ENCODE measurements at places on chromosomes 2 and 18.

- DNase-seq, result no peak
These were observed 24.7 kb upstream of the AGAP1 start for GRCh38 chr2:235468978-235469655.

DNA sequence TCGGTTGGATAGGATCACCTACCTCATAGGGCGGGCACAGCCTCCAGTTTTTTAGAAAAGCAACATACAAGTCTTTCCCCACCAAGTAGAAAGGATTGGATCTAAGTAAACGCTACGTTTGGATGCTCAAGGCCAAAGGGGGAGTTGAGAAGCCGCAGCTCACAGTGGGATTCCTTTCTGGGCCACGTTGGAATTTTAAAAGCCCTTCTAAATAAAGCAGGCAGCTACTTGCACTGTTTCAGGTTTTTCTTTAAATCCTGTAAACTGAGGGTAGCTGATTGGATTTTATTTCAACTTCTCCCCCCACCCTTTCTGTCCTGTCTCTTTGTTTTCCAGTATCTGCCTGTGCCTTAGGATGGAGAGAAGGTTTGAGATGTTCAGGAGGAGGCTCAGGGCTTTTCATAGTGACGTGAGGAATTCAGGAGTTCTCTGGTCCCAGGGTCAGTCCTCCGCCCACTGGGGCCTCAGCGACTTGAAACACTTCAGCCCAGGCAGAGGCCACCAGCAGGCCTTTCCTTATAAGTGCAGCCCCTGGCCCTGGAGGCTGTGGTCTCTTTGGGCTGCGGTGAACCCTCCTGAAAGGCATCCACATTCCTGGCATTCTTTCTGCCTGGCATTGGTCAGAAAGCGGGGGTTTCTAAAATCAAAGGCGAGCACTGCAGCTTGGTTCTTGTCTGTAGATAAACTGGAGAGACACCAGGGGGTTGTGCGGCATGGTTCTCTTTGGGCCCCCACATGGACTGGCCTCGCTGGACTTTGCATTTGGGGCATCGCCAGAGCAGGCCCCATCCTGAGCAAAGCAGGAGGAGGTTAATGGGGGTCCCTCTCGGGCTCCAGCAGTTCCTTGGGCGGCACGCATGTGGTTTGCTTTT, 44.5 kb downstream of the SH3BP4 start:
- DNase-seq, result no peak

- no peak for DNase-seq
These were observed 79.0 kb upstream of the ACAA2 start for GRCh38 chr18:49892148-49892924.

DNA sequence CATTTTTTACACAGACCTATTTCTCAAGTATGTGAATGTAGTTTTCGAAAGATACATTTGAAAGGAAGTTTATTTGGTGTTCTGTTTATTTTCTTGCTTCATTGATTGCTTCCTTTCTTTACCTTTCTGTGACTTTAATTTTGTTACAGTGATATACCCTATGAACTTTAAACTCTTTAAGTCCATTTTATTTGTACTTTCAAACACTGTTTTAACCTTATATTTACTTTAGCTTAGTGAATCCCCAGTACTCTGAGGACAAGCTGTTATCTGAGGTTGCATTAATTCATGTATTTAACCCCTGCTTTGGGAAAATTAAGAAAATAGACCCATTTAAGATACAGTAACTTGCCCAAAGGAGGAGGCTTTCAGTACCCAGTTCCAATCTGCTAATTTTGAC, 93.5 kb downstream of the SCN3A start:
- DNase-seq, result no peak

GRCh38 chr18:41371156-41372045, 583.6 kb upstream of the PIK3C3 start:
- DNase-seq, result no peak

DNA sequence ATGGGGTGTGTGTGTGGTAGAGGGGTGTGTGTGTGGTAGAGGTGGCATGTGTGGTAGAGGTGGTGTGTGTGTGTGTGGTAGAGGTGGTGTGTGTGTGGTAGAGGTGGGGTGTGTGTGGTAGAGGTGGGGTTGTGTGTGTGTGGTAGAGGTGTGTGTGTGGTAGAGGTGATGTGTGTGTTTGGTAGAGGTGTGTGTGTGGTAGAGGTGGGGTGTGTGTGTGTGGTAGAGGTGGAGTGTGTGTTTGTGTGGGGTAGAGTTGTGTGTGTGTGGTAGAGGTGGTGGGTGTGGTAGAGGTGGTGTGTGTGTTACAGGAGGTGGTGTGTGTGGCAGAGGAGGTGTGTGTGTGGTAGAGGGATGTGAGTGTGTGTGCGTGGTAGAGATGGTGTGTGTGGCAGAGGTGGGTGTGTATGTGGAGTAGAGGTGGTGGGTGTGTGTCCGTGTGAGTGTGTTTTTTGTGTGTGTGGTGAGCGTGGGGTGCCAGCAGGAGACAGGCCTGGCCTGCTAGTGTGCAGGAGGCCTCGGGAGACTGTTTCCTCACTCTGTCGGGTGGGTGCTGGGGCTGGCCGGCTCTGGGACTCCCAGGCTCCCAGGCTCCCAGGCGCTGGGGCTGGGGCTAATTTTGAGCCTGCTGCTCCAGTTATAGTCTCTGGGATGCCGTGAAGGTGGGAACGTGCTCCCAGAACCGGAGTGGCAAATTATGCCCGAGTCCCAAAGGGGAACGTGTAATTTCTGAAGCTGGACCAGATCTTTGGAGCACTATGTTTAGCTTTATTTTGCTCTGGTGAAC, 165.2 kb downstream of the DYSF start:
- DNase-seq, result no peak

GRCh38 chr2:76437564-76437963, 726.8 kb upstream of the GCFC2 start:
- DNase-seq, result no peak

GRCh38 chr2:237223201-237223861, 137.6 kb downstream of the COPS8 start:
- no peak for DNase-seq

GRCh38 chr2:60534052-60534685, 19.3 kb downstream of the BCL11A start:
- DNase-seq, result no peak

DNA sequence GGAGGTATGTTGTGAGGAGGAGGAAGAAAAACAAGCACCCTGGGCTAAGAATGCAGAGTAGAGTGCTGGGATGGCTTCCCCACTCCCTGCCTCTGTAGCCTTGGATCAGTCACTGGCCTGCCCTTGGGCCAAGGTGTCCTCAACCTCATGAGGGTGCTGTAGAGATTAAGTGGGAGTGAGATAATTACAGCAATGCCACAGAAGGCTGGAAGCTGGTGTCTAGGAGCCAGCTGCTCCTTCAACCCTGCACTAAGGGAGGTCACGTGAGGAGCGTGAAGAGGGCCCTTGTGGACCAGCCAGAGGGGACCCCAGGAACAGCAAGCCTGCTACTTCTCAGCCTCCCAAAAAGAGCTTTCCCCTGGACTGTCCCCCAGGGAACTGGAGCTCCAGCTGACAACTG, 95.2 kb downstream of the TTC32 start:
- DNase-seq, result no peak

GRCh38 chr2:55003706-55004639, 46.3 kb downstream of the RTN4 start:
- no peak for DNase-seq

- no peak for DNase-seq
These were observed 551.1 kb upstream of the CELF4 start for GRCh38 chr18:38116716-38117115.

- DNase-seq, result no peak
These were observed 157.0 kb upstream of the TNP1 start for GRCh38 chr2:217016796-217017419.

- no peak for DNase-seq
These were observed 28.4 kb upstream of the ANKRD44 start for GRCh38 chr2:197339016-197339415.

DNA sequence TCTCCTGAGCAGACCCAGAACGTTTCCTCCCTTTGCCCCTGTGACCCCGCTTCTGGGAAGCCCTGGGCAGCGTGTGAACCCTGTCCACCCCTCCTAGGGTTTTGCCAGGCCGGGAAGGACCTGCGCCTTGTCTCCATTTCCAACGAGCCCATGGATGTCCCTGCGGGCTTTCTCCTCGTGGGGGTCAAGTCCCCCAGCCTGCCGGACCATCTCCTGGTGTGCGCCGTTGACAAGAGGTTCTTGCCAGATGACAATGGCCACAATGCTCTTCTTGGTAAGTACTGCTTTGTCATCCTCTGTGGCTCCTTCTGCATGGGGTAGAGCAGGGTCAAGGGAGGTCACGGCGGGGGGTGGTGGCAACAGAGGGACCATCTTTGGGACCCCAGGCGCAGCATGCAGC, 32.5 kb downstream of the GREB1 start:
- no peak for DNase-seq

Measured in cortex of kidney (tissue), 1 donor.